ENCODE measurements at places on chromosomes 1 and 21. TPM values are rescaled to one million over a fixed set of nuclear protein-coding genes. Genes with fewer than 3 reads are reported as not detected.
A peak's percentile ranks its signal among the peaks of the same experiment; 100 is the strongest.

The TIE1 gene
- 0.33 TPM for total RNA-seq

DNA sequence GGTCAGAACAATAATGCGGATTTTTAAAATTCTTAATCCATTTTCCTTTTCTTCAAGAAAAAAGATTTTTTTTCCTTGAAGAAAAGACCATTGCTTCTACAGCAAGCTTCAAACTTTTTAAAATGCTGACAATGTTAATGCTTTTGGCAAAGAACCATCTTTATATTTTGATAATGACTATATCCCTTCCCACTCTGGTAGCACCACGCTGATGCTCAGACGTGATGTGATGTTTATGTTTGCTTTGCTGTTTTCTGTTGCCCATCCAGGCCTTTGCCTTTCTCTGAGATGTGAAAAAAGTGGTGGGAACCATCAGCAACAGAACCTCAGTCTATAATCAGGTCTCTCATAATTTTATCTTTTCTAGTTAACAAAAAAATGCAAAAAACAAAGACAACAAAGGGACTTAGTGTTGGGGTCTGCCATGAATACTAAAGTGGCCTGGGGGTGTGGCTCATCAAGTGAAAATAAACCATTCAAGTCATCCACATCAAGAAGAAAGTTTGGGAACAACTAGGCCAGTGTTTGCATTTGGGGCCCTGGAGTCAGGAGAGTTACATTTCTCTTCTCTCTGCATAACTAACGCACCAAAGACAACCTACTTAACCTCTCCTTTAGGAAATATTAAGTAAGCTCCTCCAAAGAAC, 244.6 kb upstream of the DMRTA2 start:
- H3K27me3 ChIP-seq = no peaks in the 10 kb centered on the region
- no peaks in the 10 kb centered on the region for H3K36me3 ChIP-seq
- DNase-seq = no peak
- no peak overlapping the region for H3K4me3 ChIP-seq
- no peak overlapping the region for H3K27ac ChIP-seq
- H3K4me1 ChIP-seq = peaks cover 34% of the 10 kb centered on the region

DNA sequence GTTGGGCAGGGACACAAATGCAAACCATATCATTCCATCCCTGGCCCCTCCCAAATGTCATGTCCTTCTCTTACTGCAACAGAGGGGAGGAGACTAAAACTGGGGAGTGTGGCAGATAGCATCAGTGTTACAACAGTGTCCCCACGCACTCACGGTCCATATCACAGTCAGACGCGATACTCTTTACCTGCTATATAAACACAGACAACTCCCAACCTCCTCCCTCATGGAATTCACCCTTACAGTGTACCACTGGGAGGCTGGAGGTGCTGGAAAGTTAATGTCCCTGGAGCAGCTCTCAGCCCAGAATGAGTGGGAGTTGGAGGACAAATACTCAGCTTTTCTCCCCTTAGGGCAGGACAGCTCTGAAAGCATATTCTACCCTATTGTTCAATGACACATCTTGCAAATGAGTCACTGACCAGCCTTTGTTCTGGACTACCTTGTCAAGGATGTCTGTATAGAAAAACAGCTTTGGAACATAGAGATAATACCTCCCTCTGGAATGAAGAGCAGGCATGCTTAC, 445.9 kb downstream of the SETD4 start:
- H3K36me3 ChIP-seq = peaks cover 15% of the 10 kb centered on the region
- H3K27ac ChIP-seq = peak overlapping the region; percentile 61
- DNase-seq = peak; percentile 48
- H3K4me1 ChIP-seq = peaks cover 90% of the 10 kb centered on the region
- H3K27me3 ChIP-seq = no peaks in the 10 kb centered on the region

GRCh38 chr1:12630946-12631530, 12.8 kb upstream of the AADACL4 start:
- H3K27me3 ChIP-seq = peaks cover 16% of the 10 kb centered on the region
- H3K4me3 ChIP-seq = no peak overlapping the region
- no peaks in the 10 kb centered on the region for H3K4me1 ChIP-seq
- H3K27ac ChIP-seq = no peak overlapping the region
- no peaks in the 10 kb centered on the region for H3K36me3 ChIP-seq

DNA sequence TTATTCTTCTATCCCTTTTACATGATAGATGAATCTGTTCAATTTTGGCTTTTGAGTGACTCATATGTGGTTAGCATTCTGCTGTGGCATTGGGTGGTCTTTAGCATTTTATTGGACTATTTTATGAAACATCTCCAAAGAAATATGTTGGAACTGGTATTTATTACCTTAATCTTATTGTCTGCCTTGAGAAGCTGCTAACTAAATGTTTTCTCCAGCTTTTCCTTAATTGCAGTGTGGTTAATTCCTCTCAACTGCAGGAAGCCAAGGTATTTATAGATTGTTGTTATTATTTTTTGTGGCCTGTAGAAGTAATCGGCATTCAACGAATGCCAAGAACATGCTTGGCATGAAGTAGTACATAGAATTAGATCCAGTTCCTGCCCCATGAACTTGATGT, 64.1 kb downstream of the NOS1AP start:
- no peaks in the 10 kb centered on the region for H3K36me3 ChIP-seq
- H3K4me1 ChIP-seq = peaks cover 54% of the 10 kb centered on the region
- peaks cover 2% of the 10 kb centered on the region for H3K27me3 ChIP-seq
- peak; percentile 3 for DNase-seq
- H3K4me3 ChIP-seq = no peak overlapping the region

The METTL13 gene
- 26.9 TPM for total RNA-seq

The DNAJC8 gene
- 105 TPM for total RNA-seq

GRCh38 chr21:29245104-29245643, 53.5 kb upstream of the BACH1 start:
- H3K36me3 ChIP-seq = no peaks in the 10 kb centered on the region
- DNase-seq = no peak
- no peak overlapping the region for H3K4me3 ChIP-seq
- peaks cover 11% of the 10 kb centered on the region for H3K4me1 ChIP-seq
- peak overlapping the region; percentile 7 for H3K27ac ChIP-seq

DNA sequence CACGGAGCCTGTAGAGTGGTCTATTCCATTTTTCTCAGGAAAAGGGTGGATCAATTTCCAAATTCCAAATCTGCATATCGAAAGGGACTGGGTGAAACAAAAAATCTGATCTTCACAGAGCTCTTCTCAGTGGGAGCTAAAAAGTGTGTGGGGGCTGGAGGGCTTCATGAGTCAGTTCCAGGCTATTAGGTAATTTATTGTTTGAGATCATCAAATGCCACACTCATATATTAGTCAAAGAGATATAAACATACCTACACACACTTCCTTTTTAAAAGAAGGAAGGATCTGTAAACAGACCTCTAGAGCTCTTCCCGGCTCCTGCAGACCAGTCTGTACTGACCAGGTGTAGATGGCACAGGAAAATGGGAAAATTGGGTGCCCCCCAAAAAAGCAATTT, 175.4 kb downstream of the ZBTB18 start:
- H3K4me1 ChIP-seq = peaks cover 19% of the 10 kb centered on the region
- no peak overlapping the region for H3K4me3 ChIP-seq
- no peaks in the 10 kb centered on the region for H3K36me3 ChIP-seq
- no peak for DNase-seq

DNA sequence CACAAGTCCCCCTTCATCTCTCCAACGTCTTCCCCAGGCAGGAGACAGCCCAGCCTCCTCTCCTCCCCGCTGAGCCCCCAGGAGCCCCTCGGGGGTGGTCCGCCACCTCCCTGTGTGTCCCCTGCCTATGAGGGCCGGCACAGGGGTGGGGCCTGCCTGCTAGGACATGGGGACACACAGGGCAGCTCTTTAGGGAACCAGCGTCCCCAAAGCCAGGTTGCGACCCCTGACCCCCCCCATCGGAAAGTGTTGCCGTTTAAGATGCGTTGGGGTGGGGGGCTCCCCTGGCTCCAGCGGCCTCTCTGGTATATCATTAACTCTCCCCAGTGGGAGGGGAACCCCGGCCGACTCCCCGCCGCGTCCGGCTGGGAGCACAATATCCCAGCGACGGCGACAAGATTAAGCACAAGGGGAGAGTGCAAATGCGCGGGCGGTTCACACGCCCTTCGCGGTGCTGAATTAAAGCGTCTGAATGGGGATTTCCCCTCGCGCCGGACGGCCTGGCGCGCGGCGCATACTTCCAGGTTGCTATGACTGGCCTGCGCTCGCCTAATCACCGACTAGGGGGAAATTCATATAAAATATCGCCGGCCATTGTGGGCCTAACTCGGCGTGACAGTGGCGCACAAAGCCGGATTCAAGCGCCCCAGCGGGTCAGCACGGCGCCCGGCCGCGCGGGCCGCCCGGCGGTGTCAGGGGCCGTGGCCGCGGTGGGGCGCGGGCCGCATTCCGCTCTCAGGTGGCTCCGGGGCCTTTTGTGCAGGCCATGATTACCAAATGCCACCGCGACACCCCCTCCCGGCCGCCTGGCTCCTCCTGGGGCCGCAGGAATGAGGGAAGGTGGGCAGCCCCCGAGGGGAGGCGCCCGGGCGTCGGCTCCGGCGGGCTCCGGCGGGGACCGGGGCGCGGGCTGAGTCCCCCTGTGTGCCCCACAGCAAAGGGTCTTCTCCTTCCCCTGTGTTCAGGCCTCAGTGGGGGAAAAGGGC, 30.9 kb downstream of the WNT3A start:
- no peak overlapping the region for H3K27ac ChIP-seq
- no peak for DNase-seq
- no peak overlapping the region for H3K4me3 ChIP-seq
- peaks cover 11% of the 10 kb centered on the region for H3K27me3 ChIP-seq

The SERTAD4 gene
- total RNA-seq = 4.9 TPM

GRCh38 chr21:22575165-22575584, 1577.0 kb downstream of the NCAM2 start:
- no peak for DNase-seq
- no peaks in the 10 kb centered on the region for H3K27me3 ChIP-seq
- H3K27ac ChIP-seq = no peak overlapping the region
- no peaks in the 10 kb centered on the region for H3K4me1 ChIP-seq

The BGLAP gene
- 0.53 TPM for total RNA-seq

The SPATA21 gene
- total RNA-seq = 0.07 TPM

Data from HFFc6 (cell line).